Activated T-helper 1 cell treated with anti-CD3 and anti-CD28 coated beads, Interleukin-12 subunit alpha, Interleukin-12 subunit beta, Interleukin-2, Interleukin-4 antibody, amounts not matched to agents 30 ng/mL and 10 ng/mL and 1 ng/mL, durations not matched to agents 14 hours and 24 hours and 36 hours (primary cell): ENCODE measurements at places on chromosomes 2 and 18. TPM values are rescaled to one million over a fixed set of nuclear protein-coding genes. Genes with fewer than 3 reads are reported as not detected.
A peak's percentile ranks its signal among the peaks of the same experiment; 100 is the strongest.

The GALNT13 gene
- total RNA-seq = not detected in 2 replicates

The TOGARAM2 gene
- 5.8 and 6.0 TPM in 2 replicates for total RNA-seq

The SERPINB3 gene
- total RNA-seq = not detected in 2 replicates

The FOXI3 gene
- not detected in 2 replicates for total RNA-seq

The TTN gene
- 1.7 TPM in 2 replicates for total RNA-seq

The SPATA3 gene
- total RNA-seq = not detected in 2 replicates

The HK2 gene
- total RNA-seq = 92.2 and 94.5 TPM in 2 replicates

The DSG1 gene
- total RNA-seq = not detected in 2 replicates

The CCDC141 gene
- total RNA-seq = 0.78 and 1.2 TPM in 2 replicates

The PROM2 gene
- total RNA-seq = 0.29 and 0.37 TPM in 2 replicates

DNA sequence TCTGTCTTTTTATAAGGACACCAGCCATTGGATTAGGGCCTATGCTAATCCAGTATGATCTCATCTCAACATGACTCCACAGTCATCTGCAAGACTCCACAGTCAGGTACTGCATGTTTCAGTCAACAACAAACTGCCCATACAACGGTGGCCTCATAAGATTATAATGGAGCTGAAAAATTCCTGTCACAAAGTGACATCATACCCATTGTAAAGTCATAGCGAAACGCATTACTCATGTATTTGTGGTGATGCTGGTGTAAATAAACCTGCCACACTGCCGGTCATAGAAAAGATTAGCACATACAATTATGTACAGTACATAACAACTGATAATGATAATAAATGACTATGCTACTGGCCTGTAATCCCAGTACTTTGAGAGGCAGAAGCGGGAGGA is 102.2 kb downstream of the TEX51 start:
- H3K4me1 ChIP-seq = peaks cover 5% of the 10 kb centered on the region
- H3K27ac ChIP-seq = no peak overlapping the region
- H3K4me3 ChIP-seq = no peak overlapping the region
- H3K36me3 ChIP-seq = no peaks in the 10 kb centered on the region

GRCh38 chr18:907115-907884 is 2.6 kb downstream of the ADCYAP1 start:
- peaks cover 74% of the 10 kb centered on the region for H3K27me3 ChIP-seq
- H3K4me3 ChIP-seq = no peak overlapping the region
- no peak for DNase-seq
- H3K27ac ChIP-seq = no peak overlapping the region
- H3K36me3 ChIP-seq = peaks cover 4% of the 10 kb centered on the region

GRCh38 chr2:175167076-175167791 is 769 bp downstream of the ATF2 start:
- peak overlapping the region; percentile 97 for H3K4me3 ChIP-seq
- H3K27ac ChIP-seq = peak overlapping the region; percentile 97
- H3K27me3 ChIP-seq = no peaks in the 10 kb centered on the region
- peaks cover 10% of the 10 kb centered on the region for H3K36me3 ChIP-seq
- H3K4me1 ChIP-seq = peaks cover 49% of the 10 kb centered on the region

- no peaks in the 10 kb centered on the region for H3K36me3 ChIP-seq
- H3K4me1 ChIP-seq = no peaks in the 10 kb centered on the region
- no peaks in the 10 kb centered on the region for H3K27me3 ChIP-seq
- no peak overlapping the region for H3K4me3 ChIP-seq
Observed at GRCh38 chr2:140177086-140177485, 1396.9 kb upstream of the NXPH2 start.

DNA sequence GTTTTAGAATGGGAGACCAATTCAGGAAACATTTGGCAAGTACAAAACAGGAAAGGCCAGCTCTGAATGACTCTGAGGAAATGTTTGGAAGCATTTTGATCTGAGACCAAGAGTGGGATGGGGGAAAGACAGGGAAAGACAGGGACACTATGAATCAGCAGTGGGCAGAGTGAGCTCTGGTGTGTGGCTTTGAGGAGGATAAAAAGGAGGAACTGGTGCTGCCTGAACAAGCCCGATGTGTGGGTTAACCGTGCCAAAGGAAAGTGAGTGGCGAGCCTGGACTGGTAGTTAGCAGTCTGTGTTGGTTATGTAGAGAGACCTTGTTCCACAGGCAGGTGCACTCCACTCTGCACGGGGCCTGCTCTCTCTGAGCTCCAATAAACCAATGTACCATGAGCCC is 5.3 kb downstream of the MFSD6 start:
- peaks cover 19% of the 10 kb centered on the region for H3K36me3 ChIP-seq
- H3K4me3 ChIP-seq = no peak overlapping the region
- no peaks in the 10 kb centered on the region for H3K27me3 ChIP-seq

DNA sequence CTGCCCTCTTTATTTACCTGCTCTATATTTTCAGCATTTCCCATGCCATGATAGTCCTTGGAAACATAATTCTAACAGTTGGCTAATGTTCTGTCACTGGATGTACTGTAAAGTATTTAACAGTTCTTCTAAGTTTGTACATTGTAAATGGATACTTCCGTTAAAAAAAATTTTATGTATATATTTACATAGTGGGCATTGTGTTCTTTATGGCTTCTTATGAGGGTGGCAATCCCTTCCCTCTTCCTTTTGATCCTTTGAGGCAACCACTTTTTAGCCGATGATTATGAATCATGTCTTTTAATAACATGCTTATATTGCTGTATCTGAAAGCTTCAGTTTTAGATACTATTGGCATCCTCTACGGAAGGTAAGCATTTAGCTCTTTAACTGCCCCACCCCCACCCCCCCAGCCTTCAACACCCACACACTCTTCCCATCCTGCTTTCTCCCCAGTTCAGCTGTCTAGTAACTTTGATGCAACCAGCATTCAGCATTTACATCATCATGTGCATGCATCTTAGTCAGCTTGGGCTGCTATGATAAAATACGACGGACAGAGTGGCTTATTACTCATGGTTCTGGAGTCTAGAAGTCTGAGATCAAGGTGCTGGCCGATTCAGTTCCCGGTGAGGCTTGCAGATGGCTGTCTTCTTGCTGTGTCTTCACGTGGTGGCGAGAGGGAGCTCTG is 21.0 kb upstream of the EDAR start:
- no peaks in the 10 kb centered on the region for H3K36me3 ChIP-seq
- no peak for DNase-seq
- H3K27ac ChIP-seq = no peak overlapping the region
- H3K27me3 ChIP-seq = no peaks in the 10 kb centered on the region
- H3K4me1 ChIP-seq = no peaks in the 10 kb centered on the region

- no peaks in the 10 kb centered on the region for H3K4me1 ChIP-seq
- H3K36me3 ChIP-seq = no peaks in the 10 kb centered on the region
- H3K4me3 ChIP-seq = no peak overlapping the region
- no peak for DNase-seq
- peaks cover 6% of the 10 kb centered on the region for H3K27me3 ChIP-seq
Observed at GRCh38 chr2:151947813-151948165, 119.6 kb upstream of the ARL5A start.

- H3K27ac ChIP-seq = no peak overlapping the region
- no peak overlapping the region for H3K4me3 ChIP-seq
- H3K36me3 ChIP-seq = no peaks in the 10 kb centered on the region
- H3K4me1 ChIP-seq = no peaks in the 10 kb centered on the region
- no peaks in the 10 kb centered on the region for H3K27me3 ChIP-seq
Observed at GRCh38 chr18:21930177-21930576, 189.6 kb downstream of the MIB1 start.

- H3K36me3 ChIP-seq = peaks cover 28% of the 10 kb centered on the region
- DNase-seq = no peak
- H3K27me3 ChIP-seq = no peaks in the 10 kb centered on the region
- H3K27ac ChIP-seq = no peak overlapping the region
Observed at GRCh38 chr2:168536925-168537466, 80.9 kb downstream of the CERS6 start.

GRCh38 chr2:180006231-180006630 is 866 bp downstream of the CWC22 start:
- no peaks in the 10 kb centered on the region for H3K27me3 ChIP-seq
- H3K36me3 ChIP-seq = peaks cover 9% of the 10 kb centered on the region
- peaks cover 31% of the 10 kb centered on the region for H3K4me1 ChIP-seq
- H3K4me3 ChIP-seq = peak overlapping the region; percentile 94

DNA sequence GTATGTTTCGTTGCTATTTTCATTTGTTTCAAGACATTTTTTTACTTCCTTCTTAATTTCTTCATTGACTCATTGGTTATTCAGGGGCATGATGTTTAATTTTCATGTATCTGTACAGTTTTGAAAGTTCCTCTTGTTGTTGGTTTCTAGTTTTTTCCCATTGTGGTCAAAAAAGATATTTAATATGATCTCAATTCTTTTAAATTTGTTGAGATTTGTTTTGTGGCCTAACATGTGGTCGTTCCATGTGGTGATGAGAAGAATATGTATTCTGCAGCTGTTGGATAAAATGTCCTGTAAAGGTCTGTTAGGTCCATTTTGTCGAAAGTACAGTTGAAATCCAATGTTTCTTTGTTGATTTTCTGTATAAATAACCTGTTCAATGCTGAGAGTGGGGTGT is 110.3 kb upstream of the MAP4K4 start:
- H3K4me3 ChIP-seq = no peak overlapping the region
- no peak for DNase-seq
- no peaks in the 10 kb centered on the region for H3K4me1 ChIP-seq

DNA sequence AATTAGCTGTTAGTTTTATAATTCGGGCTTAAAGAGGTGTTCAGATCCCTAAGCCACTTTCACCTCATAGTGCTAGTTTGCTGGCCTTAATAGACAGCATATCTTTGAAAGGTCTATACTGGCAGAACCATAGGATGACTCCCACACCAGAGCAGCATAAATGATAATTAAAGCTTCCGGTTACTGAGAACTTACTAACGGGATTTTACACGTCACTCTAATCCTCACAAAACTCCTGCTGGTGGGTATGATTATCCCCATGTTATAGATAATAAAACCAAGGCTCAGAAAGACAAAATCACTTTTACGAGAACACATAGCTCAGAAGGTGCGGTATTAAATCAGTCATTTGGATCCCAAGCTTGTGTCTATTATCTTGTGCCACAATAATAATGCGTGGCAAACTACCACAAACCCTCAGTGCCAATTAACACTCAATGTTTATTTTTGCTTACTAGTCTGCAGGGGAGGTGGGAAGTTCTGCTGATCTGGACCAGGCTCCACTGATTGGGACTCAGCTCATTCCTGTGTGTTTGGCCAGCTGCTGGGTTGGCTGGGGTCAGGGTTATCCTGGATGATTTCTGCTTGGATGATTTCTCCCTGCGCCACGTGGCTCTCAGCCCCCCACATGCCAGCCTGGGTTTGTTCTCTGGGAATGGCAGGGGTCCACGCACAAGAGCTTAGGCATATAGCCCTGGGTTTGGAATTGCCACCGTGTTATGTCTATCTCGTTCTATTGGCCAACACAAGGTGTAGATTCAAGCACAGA is 62.3 kb downstream of the TRIB2 start:
- no peak for DNase-seq
- H3K4me3 ChIP-seq = no peak overlapping the region
- H3K4me1 ChIP-seq = no peaks in the 10 kb centered on the region
- no peaks in the 10 kb centered on the region for H3K27me3 ChIP-seq
- H3K36me3 ChIP-seq = no peaks in the 10 kb centered on the region

DNA sequence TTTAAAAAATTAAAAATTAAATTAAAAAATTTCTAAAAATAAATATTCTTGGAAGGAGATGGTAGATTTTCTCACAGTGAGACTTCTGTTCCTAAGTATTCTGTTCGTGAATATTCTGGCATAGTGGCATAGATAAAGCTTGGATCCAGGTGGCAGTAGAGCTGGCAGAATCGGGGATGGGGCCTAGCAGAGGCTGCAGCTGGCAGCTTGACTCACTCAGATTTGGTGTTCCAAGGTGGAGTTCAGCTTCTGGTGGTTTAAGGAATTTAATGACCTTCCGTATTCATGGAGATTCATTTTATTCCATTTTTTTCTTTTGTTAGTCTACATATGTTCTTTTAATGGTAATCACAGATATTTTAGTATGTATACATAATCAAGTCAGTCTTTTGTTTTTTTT is 19.9 kb downstream of the ARMC9 start:
- H3K27ac ChIP-seq = no peak overlapping the region
- H3K4me3 ChIP-seq = no peak overlapping the region
- H3K4me1 ChIP-seq = no peaks in the 10 kb centered on the region
- H3K27me3 ChIP-seq = peaks cover 9% of the 10 kb centered on the region
- H3K36me3 ChIP-seq = no peaks in the 10 kb centered on the region

DNA sequence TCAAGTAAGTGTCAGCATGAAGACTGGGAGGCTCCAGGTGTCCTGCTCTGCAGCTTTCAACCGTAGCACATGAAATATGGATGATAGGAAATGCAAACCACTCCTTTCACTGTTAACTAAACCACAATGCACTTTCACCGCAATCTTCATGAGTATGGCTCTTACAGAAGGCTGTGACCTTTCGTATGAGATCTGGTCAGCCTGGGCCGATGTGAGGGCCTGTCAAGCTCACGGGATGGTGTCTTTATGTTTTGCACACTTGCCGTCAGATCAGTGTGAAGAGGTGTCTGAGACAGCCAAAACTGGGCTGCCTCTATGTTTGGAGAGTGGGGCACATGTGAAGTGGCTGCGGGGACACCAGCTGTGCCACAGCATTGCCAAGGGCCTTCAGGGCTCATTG is 62.8 kb upstream of the AFF3 start:
- no peak overlapping the region for H3K4me3 ChIP-seq
- H3K27me3 ChIP-seq = no peaks in the 10 kb centered on the region
- no peak overlapping the region for H3K27ac ChIP-seq
- no peaks in the 10 kb centered on the region for H3K4me1 ChIP-seq
- H3K36me3 ChIP-seq = no peaks in the 10 kb centered on the region

GRCh38 chr2:150234787-150235446 is 252.6 kb downstream of the RND3 start:
- no peaks in the 10 kb centered on the region for H3K27me3 ChIP-seq
- DNase-seq = no peak
- H3K4me1 ChIP-seq = no peaks in the 10 kb centered on the region

- H3K36me3 ChIP-seq = no peaks in the 10 kb centered on the region
- no peaks in the 10 kb centered on the region for H3K4me1 ChIP-seq
- no peaks in the 10 kb centered on the region for H3K27me3 ChIP-seq
Observed at GRCh38 chr18:44280479-44280878, 400.2 kb upstream of the SETBP1 start.

DNA sequence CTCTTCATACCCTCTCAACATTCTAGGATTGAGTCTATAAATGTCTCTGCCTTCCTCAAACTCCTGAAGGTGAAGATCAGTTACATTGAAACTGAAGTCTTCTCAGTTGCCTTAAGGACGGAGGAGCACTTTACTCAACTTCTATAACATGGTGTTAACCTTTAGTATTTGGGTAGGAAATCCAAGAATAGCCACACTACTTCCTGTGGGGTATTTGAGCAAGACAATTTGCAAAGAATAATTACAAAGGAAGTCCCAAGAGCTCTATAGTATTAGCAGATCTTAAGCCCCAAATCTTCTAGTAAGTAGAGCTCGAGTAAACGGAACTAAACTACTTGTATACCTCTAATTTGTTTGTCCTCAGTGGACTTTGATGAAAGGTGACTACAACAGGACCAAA is 80.9 kb downstream of the SP100 start:
- peaks cover 25% of the 10 kb centered on the region for H3K4me1 ChIP-seq
- DNase-seq = no peak
- peaks cover 70% of the 10 kb centered on the region for H3K36me3 ChIP-seq
